ENCODE measurements at places on chromosomes 3 and 15.
A peak's percentile ranks its signal among the peaks of the same experiment; 100 is the strongest.

GRCh38 chr3:99114565-99115291, 213.2 kb upstream of the DCBLD2 start:
- no peak for DNase-seq

DNA sequence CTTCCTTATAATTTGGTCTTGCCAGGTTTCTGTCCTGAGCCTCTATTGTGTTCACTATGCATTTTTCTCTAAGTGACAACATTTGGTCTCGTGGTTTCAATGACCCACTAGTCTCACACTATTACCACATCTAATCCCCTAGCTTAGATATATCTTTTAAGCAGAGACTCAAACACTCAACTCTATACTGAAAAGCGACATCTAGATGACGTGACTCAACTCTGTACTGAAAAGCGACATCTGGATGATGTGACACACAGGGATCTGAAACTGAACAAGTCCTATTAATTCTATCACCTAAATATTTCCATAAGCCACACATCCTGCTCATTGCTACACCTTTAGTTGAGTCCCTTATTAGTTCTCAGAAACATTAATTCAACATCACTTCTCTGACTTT, 141.7 kb upstream of the MBNL1 start:
- no peak for DNase-seq

GRCh38 chr3:44955917-44956316, 20.1 kb downstream of the ZDHHC3 start:
- no peak for DNase-seq

- no peak for DNase-seq
Measured at GRCh38 chr15:88029696-88030095, 226.8 kb downstream of the NTRK3 start.

- DNase-seq = peak; percentile 5
Measured at GRCh38 chr3:173548261-173548660, 150.7 kb downstream of the NLGN1 start.

DNA sequence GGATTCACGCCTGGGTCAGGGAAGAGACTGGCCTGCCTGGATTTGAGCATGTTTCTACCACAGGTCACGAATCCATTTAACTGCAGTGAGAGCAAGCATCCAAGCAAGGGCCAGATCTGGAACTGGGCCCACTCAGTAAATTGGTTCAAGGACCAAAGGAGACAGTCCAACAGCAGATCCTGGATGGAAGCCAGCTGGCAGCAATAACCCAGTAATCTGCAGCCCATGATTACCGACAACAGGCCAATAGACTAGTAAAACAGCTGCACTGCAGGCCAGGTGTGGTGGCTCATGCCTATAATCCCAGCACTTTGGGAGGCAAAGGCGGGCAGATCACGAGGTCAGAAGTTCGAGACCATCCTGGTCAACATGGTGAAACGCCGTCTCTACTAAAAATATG, 11.8 kb downstream of the SAMD7 start:
- DNase-seq = no peak

GRCh38 chr3:126226374-126226773, 46.0 kb upstream of the ALDH1L1 start:
- no peak for DNase-seq

DNA sequence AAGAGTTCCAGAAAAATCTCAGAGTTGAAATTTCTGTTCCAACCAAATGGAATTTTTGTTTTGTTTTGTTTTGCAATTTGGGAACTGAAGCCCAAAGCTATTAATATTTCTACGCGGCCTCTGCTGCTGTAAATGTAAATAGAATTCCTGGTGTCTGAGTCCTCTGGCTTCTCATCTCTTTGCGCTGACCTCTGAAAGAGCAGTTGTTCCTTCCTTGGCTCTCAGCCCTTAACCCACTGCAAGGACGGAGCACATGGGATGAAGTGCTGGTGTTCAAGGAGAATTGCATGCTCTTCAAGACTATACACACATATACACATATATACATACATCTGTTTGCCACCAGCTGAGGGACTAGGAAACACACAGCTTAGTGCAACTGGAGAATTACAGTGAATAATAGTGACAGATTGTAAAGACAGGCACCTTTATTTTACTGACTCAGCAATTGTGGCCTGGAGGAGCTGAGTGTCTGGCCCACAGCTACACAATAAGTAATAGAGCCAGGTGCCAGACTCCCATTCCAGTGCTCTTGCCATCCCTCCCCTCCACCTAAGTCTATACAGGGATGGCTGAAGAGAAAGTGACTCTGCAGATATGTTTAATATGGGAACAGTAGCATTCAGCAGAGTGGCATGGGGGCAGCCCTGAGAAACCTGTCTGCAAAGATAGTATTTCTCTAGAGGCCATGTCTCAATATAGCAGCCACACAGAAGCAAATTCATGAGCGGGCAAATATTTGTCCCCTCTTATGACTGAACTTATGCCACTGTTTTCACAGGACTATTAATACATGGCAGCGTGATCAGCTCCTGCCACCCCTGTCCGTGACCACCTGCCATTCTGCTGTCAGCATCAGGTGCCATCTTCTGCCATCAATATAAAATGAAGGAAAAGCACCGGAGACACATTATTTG, 42.3 kb downstream of the NEK10 start:
- no peak for DNase-seq

- no peak for DNase-seq
Measured at GRCh38 chr3:172107403-172107802, 68.0 kb downstream of the FNDC3B start.

GRCh38 chr3:157738441-157738840, 235.2 kb upstream of the VEPH1 start:
- no peak for DNase-seq

All from kidney glomerular epithelial cell (primary cell).